ENCODE measurements at places on chromosomes 2 and 18.

- DNase-seq, result no peak
- H3K36me3 ChIP-seq, result no peaks in the 10 kb centered on the region
- no peaks in the 10 kb centered on the region for H3K27me3 ChIP-seq
- H3K4me3 ChIP-seq, result no peak overlapping the region
These were observed 69.6 kb downstream of the EML4 start for GRCh38 chr2:42238644-42239288.

GRCh38 chr18:40075616-40076015 lies 1879.4 kb upstream of the PIK3C3 start:
- H3K27ac ChIP-seq, result no peak overlapping the region
- DNase-seq, result no peak

- DNase-seq, result no peak
- no peaks in the 10 kb centered on the region for H3K4me1 ChIP-seq
- no peak overlapping the region for H3K27ac ChIP-seq
- no peaks in the 10 kb centered on the region for H3K36me3 ChIP-seq
These were observed 175.6 kb upstream of the FANCL start for GRCh38 chr2:58416696-58417095.

- H3K27me3 ChIP-seq, result no peaks in the 10 kb centered on the region
- H3K4me1 ChIP-seq, result peaks cover 8% of the 10 kb centered on the region
- no peak overlapping the region for H3K4me3 ChIP-seq
- H3K36me3 ChIP-seq, result peaks cover 3% of the 10 kb centered on the region
- H3K27ac ChIP-seq, result no peak overlapping the region
These were observed 23.7 kb upstream of the DSC3 start for GRCh38 chr18:31066266-31066665.

- no peak overlapping the region for H3K4me3 ChIP-seq
- no peaks in the 10 kb centered on the region for H3K27me3 ChIP-seq
- H3K36me3 ChIP-seq, result peaks cover 23% of the 10 kb centered on the region
- no peak overlapping the region for H3K27ac ChIP-seq
These were observed 7.2 kb downstream of the MTHFD2 start for GRCh38 chr2:74205596-74205995.

DNA sequence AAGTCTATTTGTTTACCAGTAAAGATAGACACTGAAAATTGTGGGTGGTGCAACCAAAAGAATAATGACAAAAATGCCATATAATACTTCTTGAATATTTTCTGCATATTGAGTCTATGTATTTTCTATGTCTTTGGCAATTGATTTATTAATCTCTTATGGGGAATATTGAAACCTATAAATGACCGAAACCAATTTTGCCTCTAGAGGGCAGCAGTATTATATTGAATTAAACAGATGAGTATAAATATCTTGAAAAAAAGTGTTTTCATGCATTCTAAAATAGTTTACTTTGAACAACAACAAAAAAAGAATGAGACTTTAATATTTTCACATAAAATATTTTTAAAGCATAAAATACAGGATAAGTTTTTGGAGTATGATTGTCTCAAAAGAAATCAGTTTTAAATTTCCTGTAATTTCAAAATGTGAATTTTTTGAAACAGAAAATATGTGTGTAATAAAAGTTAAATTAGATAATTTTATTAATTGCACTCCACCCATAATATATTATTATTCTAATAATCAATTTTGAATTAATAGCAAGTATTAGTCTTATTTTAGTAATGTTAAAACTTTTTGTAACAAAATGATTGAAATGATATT lies 49.9 kb upstream of the CALCRL start:
- no peak for DNase-seq
- H3K27me3 ChIP-seq, result no peaks in the 10 kb centered on the region
- no peak overlapping the region for H3K27ac ChIP-seq
- H3K4me1 ChIP-seq, result no peaks in the 10 kb centered on the region
- no peaks in the 10 kb centered on the region for H3K36me3 ChIP-seq

DNA sequence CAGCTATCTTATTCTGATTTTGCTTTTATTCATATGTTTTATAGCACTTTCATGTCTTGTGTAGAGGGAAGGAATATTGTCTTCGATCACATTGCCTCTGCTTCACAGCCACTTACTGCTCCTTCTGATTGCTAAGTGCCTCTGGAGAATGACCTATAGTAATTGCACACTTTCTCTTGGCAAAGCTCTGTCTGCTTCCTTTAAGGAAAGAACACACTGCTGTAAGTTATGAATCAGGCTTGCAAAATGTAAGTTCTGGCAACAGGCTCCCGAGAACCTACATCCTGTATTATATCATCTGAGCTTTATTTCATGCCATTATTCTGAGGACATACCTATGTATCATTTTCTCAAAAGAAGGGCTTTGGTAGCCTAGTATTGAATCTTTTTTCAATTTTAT lies 170.7 kb downstream of the ZNF804A start:
- H3K27ac ChIP-seq, result no peak overlapping the region
- no peak overlapping the region for H3K4me3 ChIP-seq
- H3K36me3 ChIP-seq, result no peaks in the 10 kb centered on the region
- no peak for DNase-seq
- H3K27me3 ChIP-seq, result no peaks in the 10 kb centered on the region
- no peaks in the 10 kb centered on the region for H3K4me1 ChIP-seq

DNA sequence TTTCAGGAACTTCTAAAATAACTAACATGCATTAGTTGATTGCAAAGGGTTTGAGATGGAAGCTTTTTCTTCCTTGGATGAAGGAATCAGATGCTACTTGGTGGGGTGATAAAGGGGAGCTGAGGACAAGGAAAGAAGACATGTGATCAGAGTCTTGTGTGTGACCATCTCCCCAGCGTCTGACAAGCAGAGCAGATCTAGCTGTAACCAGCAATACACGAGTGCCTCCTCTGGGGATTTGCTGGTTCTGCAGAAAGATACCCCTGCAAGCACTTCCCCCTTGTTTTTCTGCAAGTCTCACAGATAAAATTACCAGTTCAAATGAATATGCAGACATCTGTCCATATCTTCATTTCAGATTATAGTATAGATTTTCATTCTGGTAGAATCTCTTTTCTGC lies 2.7 kb downstream of the CDH7 start:
- H3K4me1 ChIP-seq, result peaks cover 10% of the 10 kb centered on the region
- DNase-seq, result no peak
- no peak overlapping the region for H3K27ac ChIP-seq
- no peaks in the 10 kb centered on the region for H3K36me3 ChIP-seq
- H3K4me3 ChIP-seq, result no peak overlapping the region
- peaks cover 29% of the 10 kb centered on the region for H3K27me3 ChIP-seq

DNA sequence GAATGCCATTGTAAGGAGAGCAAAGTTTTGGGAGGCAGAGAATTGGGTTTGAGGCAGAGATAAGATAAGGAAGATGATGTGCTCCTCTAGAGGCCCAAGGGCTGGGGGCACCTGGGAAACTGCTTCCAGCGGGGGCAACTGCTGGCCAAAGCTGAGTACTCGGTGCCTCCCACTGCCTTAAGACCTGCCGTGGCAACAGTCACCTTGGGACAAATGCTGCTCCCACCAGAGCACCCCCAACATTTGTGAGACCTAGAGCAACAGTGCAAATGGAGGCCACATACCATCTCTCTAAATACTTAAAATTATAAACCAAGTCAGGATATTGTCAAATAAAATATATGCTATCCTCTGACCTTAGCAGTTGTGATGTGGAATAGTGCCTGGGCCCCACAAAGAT lies 127.1 kb downstream of the CAPN13 start:
- H3K4me3 ChIP-seq, result no peak overlapping the region
- no peaks in the 10 kb centered on the region for H3K36me3 ChIP-seq
- no peaks in the 10 kb centered on the region for H3K27me3 ChIP-seq
- no peak overlapping the region for H3K27ac ChIP-seq

Measured in suprapubic skin (tissue), 4 donors.